Hematopoietic multipotent progenitor cell treated with erythropoietin and hydrocortisone succinate and interleukin-3 and kit ligand, for 15 days (in vitro differentiated cells): ENCODE measurements at places on chromosomes 12 and 14.

DNA sequence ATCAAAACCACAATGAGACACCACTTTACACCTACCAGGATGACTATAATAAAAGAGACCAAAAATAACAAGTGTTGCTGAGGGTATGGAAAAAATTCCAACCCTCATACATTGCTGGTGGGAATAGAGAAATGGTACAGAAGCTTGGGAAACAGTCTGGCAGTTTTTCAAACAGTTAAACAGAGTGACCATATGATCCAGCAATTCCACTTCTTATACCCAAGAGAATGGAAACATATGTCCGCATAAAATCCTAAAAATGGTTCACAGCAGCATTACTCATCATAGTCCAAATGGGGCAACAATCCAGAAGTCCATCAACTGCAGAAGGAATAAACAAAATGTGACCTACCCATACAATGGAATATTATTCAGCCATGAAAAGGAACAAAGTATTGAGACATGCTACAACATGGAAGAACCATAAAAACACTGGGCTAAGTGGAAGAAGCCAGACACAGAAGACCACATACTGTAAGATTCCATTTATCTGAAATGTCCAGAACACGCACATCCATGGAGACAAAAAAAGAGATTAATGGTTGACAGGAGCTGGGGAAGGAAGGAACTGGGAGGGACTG is 44.5 kb downstream of the CHGA start:
- no peak for DNase-seq

DNA sequence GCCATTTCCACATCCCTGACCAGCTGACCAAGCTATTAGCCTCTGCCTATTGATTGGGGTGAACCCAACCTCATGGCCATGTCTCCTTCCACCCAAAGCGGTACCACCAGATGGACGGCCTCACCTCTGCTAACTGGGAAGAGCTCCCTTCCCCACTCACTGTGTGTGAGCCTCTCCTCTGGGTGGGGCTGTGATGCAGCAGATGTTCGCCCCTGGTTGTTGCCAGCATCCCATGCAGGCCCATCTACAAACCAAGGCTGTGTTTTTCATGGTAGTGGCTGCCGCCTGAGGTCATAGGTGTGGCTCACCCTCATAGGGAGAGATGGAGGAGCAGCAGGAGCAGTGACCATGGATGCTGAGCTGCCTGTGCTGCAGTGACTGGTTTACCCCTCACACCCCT is 47.6 kb upstream of the RD3L start:
- DNase-seq, result no peak

GRCh38 chr12:108514468-108514972 is 557 bp upstream of the FICD start:
- no peak for DNase-seq

- no peak for DNase-seq
These were observed 22.2 kb downstream of the P2RX7 start for GRCh38 chr12:121154793-121155375.

DNA sequence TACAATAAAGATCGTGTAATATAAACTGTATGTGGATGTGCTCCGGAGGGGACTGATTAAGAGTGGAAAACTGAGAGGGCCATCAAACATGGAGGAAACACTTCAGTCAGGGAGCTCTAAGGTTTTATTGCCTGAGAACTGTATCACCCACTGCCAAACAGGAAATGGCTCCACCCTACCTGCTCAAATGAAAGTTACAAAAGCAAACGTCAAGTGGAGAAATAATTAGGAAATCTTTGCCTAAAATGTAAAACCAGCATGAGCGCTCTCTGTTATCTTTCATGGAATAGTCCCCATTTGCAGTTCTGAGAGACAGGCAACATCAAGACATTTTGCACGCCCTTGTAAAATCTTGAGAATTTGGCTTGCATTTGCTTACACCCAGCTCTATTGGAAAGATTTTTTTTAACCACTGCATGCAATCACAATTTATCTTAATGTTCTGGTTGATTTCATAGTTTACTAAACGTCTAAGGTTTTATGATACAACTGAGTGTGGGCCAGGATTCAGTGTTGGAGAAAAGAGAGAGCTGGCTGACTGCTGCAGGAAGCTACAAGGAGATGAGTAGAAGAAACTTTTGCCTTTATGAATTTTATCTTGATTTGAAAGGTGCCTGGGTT is 344.0 kb upstream of the PRICKLE1 start:
- no peak for DNase-seq

DNA sequence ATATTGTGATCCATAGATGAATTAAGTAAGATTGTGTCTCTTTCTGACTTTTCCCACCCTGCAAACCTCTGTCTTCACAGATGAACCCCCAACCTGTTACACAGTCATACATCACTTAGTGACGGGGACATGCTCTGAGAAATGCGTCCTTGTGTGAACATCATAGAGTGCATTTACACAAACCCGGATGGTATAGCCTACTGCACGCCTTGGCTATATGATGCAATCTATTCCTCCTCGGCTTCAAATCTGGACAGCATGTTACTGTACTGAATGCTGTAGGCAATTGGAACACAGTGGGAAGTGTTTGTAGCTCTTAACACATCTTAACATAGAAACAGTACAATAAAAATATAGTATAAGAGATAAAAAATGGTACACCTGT is 7.4 kb upstream of the TESPA1 start:
- peak; percentile 6 for DNase-seq

DNA sequence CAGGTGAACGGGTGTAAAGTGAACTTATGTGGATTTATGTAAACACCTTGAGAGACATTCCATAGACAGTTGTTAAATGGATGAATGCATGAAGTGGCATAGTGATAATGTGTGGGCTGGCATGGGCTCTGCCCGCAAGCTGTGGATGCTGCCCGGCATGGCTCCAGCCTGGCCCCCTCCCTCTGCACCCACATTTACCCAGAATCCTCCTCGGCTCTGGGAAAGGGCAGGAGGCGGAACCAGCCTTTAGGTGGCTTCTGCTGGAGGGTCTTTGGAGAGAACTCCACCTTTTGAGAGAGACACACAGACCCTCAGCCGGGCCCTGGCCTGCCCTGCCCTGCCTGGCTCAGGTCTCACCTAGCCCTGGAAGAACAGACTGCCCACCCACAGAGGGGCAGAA is 18.7 kb downstream of the RASAL1 start:
- no peak for DNase-seq

DNA sequence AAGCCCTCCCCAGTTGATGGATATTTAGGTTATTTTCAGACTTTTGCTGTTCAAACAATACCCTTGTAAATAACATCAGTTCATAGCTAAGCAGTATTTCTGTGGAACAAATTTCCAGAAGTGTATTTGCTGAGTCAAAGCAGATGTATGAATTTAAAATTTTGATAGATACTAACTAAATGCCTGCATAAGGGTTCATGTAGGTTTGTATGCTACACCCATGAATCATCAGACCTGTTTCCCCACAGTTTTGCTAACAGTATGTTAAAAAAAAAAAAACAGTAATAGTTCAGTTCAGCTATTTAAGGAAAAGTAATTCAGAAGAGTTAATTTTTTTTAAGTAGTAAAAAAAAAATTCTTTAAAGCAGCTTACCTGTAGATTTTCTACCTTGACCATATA is 236.1 kb upstream of the DIO2 start:
- DNase-seq, result no peak

GRCh38 chr12:76836633-76837032 is 42.2 kb downstream of the CSRP2 start:
- no peak for DNase-seq

- DNase-seq, result no peak
These were observed 106.4 kb upstream of the C14orf180 start for GRCh38 chr14:104473244-104473565.

GRCh38 chr12:130465046-130465445 is 127.4 kb downstream of the PIWIL1 start:
- DNase-seq, result no peak

GRCh38 chr12:116325336-116325664 is 47.8 kb upstream of the MED13L start:
- no peak for DNase-seq

DNA sequence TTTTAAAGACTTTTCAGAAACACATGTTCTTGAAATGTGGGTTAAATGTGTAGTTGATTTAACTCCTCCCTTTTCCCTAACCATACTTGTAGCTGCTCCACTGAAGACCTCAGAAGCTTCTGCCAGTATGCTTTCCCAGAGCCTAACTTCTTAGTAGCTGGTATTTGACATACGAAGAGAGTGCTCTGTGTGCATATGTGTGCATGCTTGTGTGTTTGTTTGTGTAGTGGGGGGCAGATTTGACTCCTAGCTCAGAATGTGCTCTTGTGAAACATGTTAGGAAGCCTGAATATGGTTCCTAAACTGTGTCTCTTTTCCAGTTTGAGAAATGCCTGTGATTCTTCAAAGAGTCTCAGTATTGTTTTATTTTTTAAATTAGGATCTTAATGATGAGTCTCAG is 420.4 kb downstream of the PCNX1 start:
- DNase-seq, result no peak

- no peak for DNase-seq
These were observed 197.2 kb downstream of the SOX5 start for GRCh38 chr12:23752245-23752644.

GRCh38 chr12:55092579-55092978 is 33.6 kb upstream of the OR9K2 start:
- no peak for DNase-seq

DNA sequence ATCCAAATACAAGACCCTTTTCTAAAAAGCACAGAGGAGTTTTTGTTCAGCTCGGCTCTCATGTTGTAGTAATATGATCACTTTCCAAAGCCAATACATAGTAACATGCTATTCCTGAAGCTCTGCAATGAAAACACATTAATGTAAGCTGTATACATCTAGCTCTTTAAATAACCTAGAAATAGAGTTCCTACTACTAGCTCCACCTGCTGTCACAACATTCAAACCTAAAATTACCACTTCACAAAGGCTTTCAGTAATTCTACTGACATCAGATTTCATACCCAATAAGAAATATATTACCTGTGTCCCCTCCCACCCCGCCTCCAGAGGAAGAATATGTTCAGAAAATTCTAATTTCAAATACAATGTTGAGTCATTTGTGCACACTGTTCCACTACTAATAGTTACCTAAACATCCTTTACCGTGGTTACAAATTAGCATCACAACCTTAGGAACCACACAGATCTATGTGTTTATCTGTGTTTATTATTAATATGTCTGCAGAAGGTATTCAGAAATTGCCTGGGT is 17.8 kb downstream of the EFCAB11 start:
- no peak for DNase-seq

GRCh38 chr14:61042220-61042619 is 61.2 kb downstream of the SLC38A6 start:
- no peak for DNase-seq

- no peak for DNase-seq
These were observed 115.1 kb downstream of the GALC start for GRCh38 chr14:87877877-87878276.

DNA sequence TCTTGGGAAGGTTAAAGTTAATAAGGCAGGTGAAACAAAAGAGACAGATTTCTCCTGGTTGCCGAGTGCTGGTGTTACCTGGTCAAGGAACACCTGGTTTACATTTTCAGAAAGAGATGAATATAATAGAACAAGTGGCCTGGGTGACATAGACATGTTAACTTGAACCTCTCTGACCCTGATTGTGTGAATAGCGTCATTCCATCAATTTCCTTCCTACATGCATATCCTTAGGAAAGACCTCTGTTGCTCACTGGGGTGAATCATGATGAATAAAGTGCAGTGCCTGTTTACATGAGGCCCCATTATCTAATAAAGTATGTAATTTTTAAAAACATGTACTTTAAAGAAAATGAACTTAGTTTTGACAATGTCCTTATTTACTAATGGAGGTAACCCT is 1822.9 kb upstream of the FLRT2 start:
- DNase-seq, result no peak

- no peak for DNase-seq
These were observed 23.6 kb upstream of the C12orf71 start for GRCh38 chr12:27105746-27106536.

- DNase-seq, result no peak
These were observed 267.0 kb downstream of the RPL10L start for GRCh38 chr14:46384611-46385010.

- no peak for DNase-seq
These were observed 930.5 kb upstream of the NOVA1 start for GRCh38 chr14:27528328-27528727.

DNA sequence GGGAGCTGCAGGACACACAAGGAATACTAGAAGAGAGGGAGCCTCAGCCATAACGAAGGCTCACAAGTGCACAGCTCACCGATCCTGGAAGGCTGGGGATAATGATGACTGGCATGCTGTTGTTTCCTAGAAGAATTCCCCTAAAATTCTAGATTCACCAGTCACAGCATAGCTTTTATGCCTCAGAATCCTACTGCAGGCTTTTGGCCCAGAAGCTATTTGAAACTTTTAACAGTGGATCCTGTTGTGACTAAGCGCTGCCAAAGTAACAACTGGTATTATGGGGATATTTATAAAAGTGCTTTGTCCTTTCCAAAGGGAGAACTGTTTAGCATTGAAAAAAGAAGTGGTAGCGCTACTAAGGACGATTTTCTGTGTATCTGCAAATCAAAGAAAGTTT is 214.1 kb upstream of the PELI2 start:
- DNase-seq, result no peak

GRCh38 chr12:64756376-64756775 is 2.8 kb downstream of the GNS start:
- DNase-seq, result no peak

DNA sequence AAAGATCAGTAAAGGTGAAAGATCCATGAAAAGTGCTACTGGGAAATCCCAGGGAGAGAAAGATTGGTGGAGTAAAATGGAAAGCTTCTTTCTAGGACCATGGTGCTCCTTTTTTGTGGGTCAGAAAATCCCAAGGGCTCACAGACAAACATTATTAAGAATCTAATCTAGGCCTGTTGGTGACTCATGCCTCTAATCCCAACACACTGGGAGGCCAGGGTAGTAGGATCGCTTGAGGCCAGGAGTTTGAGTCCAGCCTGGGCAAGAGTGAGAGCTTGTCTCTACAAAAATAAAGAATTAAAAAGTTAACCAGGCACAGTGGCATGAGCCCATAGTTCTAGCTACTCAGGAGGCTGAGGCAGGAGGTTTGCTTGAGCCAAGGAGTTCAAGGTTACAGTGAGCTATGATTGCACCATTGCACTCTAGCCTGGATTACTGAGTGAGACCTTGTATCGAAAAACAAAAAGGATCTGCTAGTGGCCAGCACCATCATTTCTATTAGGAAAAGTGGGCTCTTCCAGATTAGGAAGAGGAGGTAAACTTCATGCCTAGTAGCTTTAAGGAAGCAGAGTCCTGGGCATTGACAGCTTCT is 43.0 kb downstream of the TXNRD1 start:
- DNase-seq, result no peak

GRCh38 chr14:97290977-97291376 is 493.8 kb downstream of the VRK1 start:
- no peak for DNase-seq

GRCh38 chr12:32039347-32039746 is 67.3 kb upstream of the BICD1 start:
- no peak for DNase-seq

DNA sequence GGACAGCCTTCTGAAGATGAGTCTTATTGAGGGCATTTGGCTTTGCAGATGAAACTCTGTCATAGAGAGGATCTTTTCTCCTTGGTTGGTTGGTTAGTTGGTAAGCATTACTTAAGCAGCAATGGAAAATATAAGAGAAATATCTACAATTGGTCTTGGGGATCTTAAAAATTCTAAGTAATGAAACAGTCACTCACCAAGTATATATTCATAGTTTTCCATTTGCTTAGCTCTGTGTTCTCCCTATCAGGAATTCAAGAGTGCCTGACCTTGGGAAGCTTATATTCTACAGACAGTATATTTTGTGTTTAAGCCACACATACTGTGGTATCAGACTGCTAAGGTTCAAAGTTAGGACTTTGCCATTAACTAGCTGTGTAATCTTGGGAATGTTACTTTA is at the start of gene OR5AU1:
Gene OR5AU1 (minus strand): TSS at position 101 of the 400 bp plus-strand sequence. CDS start 191 bp downstream, outside the sequence.
- no peak for DNase-seq
